ENCODE measurements at places on chromosomes 6 and 20. TPM values are rescaled to one million over a fixed set of nuclear protein-coding genes. Genes with fewer than 3 reads are reported as not detected.

The SNAP25 gene
- 0.32 TPM for total RNA-seq

The NOTCH4 gene
- total RNA-seq, result 15.3 TPM

DNA sequence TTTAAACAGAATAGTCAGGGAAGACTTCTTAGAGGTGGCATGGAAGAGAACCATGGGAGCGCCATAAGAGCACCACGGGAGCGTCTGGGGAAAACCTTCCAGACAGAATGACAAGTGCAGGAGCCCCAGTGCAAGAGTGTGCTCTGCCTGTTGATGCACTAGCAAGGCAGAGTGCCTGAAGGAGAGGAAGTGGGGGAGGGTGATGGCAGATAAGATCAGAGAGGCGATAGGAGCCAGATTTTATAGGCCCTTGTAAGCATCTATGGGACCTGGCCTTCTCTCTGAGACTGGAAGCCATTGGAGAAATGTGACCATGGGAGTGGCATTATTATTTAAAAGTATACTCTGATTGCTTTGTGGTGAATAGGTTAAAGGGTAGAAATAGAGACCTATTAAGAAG lies 13.1 kb downstream of the FUCA2 start:
- no peak for DNase-seq
- no peaks in the 10 kb centered on the region for H3K4me1 ChIP-seq
- H3K4me3 ChIP-seq, result no peak overlapping the region
- H3K36me3 ChIP-seq, result no peaks in the 10 kb centered on the region
- H3K27me3 ChIP-seq, result no peaks in the 10 kb centered on the region

DNA sequence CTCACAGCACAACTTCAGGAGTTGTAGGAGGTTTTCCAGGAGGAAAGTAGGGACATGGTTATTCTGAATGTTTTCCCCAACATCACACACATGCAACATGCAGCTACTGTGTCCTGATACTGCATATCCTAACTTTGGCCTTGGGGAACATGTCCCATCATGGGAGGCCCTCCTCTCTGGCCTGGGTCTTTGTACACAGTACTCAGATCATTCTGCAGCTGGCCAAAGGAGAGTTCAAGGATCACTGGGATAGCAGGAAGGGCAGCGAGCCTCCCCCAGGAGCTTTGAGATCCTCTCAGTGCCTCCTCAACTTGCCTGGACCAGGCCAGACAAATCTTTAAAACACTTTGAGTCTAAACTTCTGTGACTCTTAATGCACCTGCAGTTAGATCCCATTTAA lies 12.9 kb downstream of the CASS4 start:
- no peaks in the 10 kb centered on the region for H3K36me3 ChIP-seq
- no peak overlapping the region for H3K4me3 ChIP-seq
- H3K27me3 ChIP-seq, result no peaks in the 10 kb centered on the region
- H3K4me1 ChIP-seq, result no peaks in the 10 kb centered on the region
- DNase-seq, result no peak

DNA sequence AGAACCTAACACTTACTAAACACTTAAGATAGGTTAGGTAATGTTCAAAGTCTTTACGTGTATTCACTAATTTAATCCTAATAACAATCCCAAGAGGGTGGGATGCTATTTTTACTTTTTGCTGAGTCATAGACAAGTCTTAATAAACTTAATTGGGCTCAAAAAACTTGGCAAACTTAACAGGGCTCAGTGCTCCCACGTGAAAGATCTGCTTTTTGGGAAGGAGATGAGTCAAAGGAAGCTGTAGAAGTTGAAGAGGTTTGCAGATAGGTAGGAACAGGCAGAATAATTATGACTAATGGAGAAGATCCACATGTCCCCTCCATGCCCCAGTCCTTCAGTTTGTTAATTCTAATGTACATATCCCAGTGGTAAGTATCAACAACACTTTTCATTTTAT lies 44.5 kb upstream of the STMND1 start:
- no peak overlapping the region for H3K27ac ChIP-seq
- H3K4me3 ChIP-seq, result no peak overlapping the region
- H3K4me1 ChIP-seq, result no peaks in the 10 kb centered on the region
- no peak for DNase-seq
- no peaks in the 10 kb centered on the region for H3K36me3 ChIP-seq

GRCh38 chr6:118894425-118895260 lies 691 bp downstream of the ASF1A start:
- H3K36me3 ChIP-seq, result no peaks in the 10 kb centered on the region
- H3K4me3 ChIP-seq, result peak overlapping the region; percentile 83
- H3K27ac ChIP-seq, result peak overlapping the region; percentile 92
- peaks cover 5% of the 10 kb centered on the region for H3K4me1 ChIP-seq
- H3K27me3 ChIP-seq, result no peaks in the 10 kb centered on the region
